ENCODE measurements at places on chromosomes 3 and 15.

DNA sequence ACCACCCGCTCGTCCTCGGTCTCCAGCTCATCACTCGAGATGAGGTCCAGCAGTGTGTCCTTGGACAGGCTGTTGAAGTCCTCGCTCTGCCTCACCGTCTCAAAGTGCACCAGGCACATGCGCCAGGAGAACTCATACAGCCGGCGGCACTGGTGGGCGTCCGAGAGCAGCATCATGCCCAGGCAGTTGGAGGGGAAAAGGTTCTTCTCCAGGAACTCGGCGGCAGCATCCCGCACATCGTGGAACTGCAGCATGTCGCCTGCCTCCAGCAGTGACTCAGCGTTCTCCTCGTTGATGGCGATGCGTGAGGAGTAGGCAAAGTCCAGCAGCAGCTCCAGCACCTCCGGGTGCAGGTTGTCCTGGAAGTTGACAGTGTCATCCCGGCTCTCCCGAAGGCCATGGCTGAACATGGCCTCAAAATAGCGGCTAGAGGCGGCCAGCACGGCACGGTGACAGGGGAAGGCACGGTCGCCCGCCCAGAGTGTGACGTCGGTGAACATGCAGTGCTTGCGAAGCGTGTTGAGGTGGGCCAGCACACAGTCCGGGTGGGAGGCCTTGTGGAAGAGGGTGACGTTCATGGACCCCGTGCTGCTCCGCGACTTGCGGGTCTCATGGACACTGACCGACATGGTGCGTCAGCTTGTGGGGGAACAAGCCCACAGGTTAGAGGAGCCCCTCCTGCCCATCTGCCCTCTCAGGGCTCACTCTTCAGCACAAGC is 25.4 kb downstream of the KLHL25 start:
- DNase-seq = no peak

- no peak for DNase-seq
These were observed 46.1 kb downstream of the WHAMM start for GRCh38 chr15:82855286-82856100.

GRCh38 chr3:4474683-4475490 is 7.8 kb upstream of the SUMF1 start:
- DNase-seq = no peak

- DNase-seq = no peak
These were observed 428.3 kb downstream of the CNTN4 start for GRCh38 chr3:2526926-2527325.

- DNase-seq = peak; percentile 70
These were observed 72.0 kb upstream of the MAP4 start for GRCh38 chr3:48088056-48088748.

- no peak for DNase-seq
These were observed 215.9 kb upstream of the LRRC3B start for GRCh38 chr3:26406636-26407035.

- DNase-seq = no peak
These were observed 87.5 kb upstream of the CBLB start for GRCh38 chr3:105956306-105956705.

Data from right kidney (tissue), 9 donors.